ENCODE measurements at places on chromosomes 1 and 21.

GRCh38 chr1:105608713-105609112 is 1447.8 kb upstream of the PRMT6 start:
- no peak for DNase-seq

DNA sequence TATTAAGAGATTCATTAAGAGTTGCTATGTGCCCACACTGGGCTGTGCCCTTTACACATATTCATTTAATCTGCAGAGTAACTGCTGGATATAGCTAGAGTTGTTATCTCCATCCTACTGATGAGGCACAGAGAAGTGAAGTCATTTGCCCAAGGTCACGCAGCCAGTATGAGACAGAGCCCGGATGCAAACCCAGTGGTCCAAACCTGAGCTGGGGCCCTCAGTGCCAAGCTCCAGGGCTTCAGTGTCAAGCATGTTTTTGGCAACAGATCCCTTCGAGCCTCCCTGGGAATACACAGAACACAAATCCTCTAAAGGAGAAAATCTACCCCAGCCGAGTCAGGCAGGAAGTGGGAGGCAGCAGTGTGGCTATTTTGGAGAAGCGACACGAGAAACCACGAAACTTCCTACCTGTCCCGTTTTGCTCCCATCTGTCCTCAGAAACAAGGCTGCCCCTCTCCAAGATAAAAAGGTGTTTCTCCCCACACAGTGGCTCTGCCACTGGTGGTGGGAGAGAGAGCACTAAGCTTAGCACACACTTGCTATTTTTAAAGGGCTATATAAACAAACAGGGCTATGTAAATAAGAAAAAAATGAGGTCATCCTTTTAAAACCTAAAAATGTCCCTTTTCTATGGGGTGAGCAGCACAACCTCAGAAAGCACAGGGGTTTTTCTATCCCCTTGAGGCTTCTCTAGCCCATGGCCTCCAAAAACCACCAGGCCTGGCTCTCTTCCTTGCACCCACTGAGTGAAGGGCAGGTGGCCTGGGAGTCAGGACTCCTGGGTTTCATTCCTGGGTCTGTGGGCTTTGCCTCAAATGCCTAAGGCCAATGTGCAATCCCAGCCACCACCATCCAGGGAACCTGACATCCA is 138.6 kb upstream of the EDN2 start:
- no peak for DNase-seq

- peak; percentile 31 for DNase-seq
Observed at GRCh38 chr1:165169028-165169427, 187.5 kb downstream of the LMX1A start.

- no peak for DNase-seq
Observed at GRCh38 chr21:44458971-44459711, 3.8 kb downstream of the LRRC3 start.

- DNase-seq = no peak
Observed at GRCh38 chr1:234734412-234734835, 124.4 kb upstream of the IRF2BP2 start.

GRCh38 chr21:33684923-33685560 is 42.7 kb downstream of the ITSN1 start:
- no peak for DNase-seq

DNA sequence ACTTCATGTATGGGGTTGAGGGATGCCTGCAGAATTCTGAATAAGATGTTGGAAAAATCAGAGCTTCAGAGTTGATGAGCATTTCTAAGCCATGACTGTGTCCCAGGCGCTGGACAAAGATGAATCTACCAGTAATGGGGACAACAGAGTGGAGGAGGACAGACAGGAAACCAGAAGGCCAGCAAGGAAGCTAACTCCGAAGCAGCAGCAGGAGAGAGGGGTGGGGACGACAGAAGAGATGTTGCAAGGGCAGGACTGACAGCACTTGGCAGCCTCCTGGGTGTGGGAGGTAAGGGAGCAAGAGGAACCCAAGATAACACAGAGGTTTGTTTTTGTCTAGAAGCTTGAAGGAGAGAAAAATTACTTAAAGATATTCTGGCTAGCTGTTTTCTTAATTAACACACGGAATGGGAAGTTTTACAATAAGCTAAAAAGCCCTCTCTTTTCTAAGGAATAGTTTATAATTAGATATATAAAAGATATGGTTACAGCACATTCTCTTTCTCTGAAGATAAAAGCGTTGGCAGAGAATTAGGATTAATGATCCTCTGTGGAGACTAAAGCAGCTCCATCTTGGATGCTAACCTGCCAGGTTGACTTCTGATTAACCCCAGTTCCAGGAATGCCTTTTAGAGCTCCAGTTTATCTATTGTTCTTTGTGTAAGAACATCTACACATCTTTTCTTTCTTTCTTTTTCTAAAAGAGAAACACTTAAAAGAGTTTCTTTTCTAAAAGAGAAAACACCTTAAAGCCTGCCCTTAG is 92.7 kb downstream of the TENT5C start:
- no peak for DNase-seq

DNA sequence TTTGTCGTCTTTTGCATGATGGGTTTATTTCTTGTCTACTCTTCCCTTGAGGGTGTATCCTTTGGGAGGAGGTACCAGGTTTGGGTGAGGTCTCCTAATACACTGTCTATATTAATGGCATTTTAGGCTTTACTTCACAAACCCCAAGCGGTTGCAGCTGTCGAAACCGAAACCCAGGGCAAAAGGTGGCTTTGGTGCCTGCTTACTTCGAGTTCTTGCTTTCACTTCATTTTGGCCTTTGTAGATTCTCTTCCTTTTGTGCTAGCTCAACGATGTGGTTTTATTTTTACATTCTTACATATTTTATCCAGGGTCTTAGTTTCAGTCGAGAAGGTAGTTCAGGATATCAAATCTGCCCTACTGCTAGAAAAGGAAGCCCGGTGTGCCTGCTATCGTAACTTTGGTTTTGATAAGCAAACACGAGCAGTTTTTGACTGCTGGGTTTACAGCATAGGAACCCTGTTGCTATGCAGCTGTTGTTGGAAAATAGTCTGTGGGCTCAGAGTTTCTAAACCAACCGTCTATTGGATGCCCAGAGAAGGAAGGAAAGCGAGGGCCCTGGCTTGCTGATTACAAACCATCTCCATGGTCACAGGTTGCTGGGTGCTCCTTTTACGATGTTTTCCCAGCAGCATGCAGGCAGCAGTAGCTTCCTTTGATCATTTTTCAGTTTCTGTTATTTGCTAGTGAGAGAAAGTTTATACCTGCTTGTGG is 9.8 kb upstream of the TSPAN2 start:
- DNase-seq = peak; percentile 49

DNA sequence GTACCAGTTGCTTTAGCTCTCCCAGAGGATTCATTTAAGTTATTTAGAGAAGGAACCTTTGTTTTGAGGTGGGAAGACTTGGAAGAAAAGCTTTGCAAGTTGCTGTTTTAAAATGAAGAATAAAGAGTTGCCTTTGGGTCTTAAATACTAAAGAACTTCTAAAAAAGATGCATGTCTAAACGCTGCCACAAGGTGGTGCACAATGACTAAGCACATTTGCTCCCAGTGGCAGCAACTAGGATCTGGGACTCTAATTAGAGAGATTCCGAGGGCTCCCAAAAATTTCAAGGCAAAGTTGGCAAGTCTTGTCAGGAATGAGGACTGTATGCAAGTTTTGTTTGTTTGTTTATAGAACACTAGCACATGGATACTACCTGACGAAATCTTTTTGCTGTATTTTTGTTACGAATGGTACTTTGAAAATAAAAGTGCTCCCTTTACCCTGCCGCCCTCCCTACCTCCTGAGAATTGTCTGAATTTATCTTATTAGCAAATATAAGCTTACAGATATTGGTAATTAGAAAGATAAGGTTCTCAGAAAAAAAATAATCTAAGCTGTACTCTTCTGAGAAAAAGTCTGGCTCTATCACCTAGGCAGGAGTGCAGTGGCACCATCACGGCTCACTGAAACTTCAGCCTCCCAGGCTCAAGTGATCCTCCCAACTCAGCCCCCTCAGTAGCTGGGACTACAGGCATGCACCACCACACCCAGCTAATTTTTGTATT is 121.8 kb downstream of the HFM1 start:
- DNase-seq = peak; percentile 18

- DNase-seq = peak; percentile 26
Observed at GRCh38 chr1:67832737-67833601, at the start of gene GNG12. TSS of gene GNG12 (minus strand) at chr1:67833467. CDS start at chr1:67707686, 125,781 bp downstream.

DNA sequence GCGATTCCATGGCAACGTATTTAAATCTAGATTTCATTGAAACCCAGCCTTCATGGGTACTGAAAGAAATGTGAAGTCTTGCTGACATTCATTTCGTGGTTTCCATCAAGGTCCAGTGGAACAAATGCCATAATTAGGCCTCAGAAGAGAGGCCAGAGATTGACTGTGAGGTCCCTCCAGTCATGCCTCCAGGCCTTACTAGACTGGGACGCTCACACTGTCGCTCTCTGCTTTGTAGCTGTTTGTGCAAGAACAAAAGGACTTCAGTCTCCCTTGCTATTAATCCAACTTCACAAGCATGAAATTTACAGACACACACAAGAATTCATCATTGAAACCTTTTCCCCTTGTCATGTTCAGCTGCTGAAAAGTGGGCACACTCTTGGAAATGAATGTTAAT is 180.4 kb upstream of the FOXD3 start:
- no peak for DNase-seq

- no peak for DNase-seq
Observed at GRCh38 chr1:223405507-223405906, 12.3 kb downstream of the CCDC185 start.
